ENCODE measurements at places on chromosomes 5 and 9.

- no peak for DNase-seq
Measured at GRCh38 chr9:121692606-121693387, 41.4 kb downstream of the DAB2IP start.

DNA sequence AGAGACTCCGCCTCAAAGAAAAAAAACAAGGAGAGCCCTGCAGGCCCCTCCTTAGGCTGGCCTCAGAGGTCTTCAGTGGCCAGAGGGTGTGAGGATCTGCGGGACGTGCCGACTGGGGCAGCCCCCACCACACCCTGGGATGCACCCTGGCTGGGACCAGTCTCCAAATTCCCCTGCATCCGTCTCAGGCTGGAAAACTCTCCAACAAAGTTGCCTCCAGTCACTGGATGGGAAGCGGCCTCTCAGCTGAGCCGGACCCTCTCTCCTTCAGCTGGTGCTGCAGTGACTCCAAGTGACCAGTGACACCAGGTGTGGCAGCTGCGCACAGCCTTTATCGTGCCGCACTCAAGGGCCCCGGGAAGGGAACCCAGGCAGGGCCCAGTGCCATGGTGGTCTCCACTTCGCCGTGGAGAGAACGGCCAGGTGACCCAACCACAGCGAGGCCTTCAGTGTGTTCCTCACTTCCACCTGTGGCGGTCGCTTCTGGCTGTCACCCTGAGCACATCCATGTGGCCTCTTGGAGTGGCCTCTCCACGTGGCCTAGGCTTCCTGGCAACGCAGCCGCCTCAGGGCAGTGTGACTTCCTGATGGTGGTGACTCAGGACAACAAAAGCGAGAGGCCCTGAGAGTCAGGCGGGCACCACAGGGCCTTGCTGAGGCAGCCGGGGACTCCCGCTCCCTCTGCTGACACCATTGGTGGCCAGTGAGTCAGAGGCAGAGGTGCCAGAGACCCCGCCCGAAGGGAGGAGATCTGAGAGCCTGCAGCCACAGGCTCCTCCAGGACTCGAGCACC, 19.3 kb upstream of the CAMSAP1 start:
- DNase-seq = no peak

- DNase-seq = no peak
Measured at GRCh38 chr9:131539223-131539923, 6.0 kb upstream of the PRRT1B start.

DNA sequence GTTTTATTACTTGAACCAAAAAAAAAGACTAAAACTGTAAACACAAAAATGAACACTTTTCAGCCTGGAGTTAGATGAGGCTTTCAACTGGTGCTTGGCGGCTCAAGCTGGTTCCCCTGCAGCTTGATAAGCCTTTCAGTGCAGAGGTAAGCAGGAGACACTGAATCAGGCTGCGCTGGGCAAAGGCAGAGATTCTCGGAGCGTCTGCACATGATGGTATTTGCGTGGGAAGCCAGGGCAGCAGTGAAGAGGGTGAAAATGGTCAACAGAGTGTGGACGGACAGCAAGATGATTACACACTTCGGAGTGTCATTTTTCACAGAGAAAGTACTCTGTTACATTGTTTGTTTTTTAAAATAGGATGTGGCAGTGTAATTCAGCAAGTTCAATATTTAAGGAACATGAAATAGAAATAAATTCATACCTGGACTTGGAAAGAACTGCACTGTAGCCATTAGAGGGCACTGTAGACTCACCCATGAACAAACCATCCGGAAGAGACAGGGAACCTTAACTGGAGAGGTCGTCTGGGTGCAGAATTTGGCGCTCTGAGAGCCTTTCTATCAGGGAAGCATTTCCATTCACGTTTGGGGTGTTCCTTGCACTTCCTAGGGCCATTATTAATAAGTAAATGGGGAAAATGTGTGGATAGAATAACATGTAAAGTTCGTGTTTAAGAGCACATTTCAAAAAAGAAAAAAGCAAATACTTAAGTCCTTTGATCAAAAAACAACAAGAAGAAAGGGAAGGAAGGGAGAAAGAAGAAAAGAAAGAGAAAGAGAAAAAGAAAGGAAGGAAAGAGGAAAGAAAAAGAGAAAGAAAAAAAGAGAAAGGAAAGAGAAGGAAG, 69.8 kb downstream of the ICE1 start:
- DNase-seq = peak; percentile 19

GRCh38 chr9:114288193-114289091, 34.5 kb upstream of the ORM1 start:
- DNase-seq = no peak

DNA sequence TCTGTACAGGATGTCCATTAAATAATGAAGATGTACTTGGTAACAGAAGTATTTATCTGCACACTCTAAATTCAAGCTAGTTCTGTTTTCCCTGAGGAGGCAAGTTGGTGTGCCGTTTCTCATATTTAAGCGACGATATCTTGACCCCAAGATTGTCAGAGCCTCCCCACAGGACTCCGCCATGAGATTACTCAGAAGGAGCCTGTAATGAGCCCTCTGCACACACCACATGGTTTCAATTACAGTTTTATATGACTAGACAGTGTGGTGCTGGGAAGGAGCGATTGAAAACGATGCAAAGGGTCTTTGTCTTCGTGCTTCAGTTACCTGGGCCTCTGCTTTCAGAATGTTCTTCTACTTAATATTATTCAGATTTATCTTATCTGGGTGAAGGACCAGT, 840.4 kb upstream of the WWC1 start:
- DNase-seq = no peak

GRCh38 chr9:89375191-89375760, 57.0 kb downstream of the SECISBP2 start:
- peak; percentile 42 for DNase-seq

GRCh38 chr9:82679472-82679871, 383.5 kb downstream of the RASEF start:
- no peak for DNase-seq

DNA sequence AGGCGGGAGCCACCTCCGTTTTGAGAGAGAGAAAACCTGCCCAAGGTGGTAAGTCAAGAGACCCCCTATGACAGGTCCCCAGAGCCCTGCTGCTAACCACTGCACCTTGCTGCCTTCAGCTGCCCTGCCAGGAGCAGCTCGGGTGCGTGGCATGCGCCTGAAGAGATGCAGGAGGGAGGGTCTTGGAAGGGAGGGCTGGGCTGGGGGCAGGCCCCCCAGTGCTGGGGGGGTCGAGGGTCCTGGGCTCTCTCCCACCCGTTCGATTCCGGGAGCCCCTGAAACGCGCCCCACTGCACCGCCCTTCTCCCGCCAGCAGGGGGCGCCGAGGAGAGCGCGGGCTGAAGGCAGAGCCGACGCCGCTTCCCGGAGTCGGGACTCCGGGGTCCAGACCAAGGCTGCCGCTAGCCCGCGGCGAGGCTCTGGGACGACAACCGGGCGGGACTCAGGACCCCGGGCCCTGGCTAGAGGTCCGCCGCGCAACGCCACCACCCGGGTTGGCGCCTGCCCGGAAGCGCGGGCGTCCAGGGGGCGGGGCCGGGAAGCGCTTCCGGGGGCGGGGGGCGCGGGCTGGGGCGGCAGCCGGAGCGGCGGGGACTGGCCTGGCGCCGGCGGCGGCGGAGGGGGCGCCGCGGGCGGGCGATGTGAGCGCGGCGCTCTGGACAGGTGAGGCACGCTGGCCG, at the start of gene ZBTB34:
Gene ZBTB34 (plus strand): TSS at position 563 of the 680 bp plus-strand sequence. CDS start 18,761 bp downstream, outside the sequence.
- peak; percentile 57 for DNase-seq

- DNase-seq = no peak
Measured at GRCh38 chr5:147169901-147170300, 64.9 kb upstream of the STK32A start.

DNA sequence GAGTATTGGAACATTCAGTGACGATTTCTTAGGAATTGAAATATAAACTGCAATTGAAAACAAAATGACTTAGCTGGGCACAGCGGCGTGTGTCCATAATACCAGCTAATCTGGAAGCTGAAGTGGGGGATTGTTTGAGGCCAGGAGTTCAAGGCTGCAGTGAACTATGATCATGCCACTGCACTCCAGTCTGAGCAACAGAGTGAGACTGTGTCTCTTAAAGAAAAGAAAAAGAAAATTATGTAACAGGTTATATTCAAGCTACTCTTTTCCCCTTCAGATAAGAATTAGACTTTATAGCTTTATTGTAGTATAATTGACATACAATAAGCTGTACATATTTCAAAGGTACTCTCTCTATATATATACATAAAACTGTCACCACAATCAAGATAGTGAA, 6.4 kb downstream of the SLC26A2 start:
- no peak for DNase-seq

GRCh38 chr9:91803970-91804752, 145.9 kb downstream of the ROR2 start:
- no peak for DNase-seq

DNA sequence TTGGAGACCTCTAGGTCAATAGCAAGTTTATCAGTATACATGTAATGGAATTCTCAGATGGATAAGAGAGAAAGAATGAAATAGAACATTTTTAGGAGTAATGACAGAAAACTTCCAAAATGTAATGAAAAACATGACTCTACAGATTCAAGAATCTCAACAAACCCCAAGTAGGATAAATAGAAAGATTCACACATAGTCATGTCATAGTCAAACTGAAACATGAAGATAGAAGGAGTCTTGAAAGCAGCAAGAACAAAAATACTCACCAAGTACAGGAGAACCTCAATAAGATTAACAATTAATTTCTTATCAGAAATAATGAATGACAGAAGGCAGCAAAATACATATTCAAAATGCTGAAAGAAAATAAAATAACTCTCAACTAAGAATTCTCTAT, 164.5 kb downstream of the SPATA31D1 start:
- no peak for DNase-seq

DNA sequence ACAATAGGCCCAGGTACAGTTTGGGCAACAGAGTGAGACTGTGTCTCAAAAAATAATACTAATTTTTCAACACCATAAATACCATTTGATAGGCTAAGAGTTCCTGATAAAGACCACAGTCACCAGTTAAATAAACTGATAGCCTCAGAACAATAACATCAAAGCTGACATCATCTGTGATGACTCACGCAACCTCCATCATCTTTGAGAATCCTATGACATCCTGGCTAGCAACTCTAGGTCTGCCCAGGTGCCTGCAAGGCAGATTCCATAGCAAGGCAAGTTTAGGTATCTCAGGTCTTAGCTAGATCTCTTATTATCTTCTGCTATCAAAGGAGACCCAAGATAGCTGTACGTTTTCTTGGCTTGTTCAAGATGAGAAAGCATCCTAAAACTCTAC, 30.5 kb upstream of the UBAP2 start:
- no peak for DNase-seq

DNA sequence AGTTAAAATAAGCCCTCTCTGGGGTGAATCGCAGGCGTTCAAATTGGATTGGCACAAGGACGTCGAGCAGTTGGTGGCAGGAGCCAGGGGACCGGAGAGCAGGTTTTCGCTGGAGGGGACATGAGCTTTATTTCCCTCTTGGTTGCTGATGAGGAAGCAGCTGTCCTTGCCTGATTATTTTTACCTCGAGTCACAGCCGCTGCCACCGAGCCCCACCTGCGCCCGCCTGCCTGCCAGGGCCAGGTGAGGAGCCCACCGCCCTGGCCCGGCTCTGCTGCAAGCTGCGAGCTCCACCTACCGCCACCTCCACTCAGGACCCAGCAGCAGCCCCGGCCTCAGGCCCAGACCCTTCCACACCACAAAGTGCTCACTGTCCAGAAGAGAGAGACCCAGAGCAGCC, 9.0 kb upstream of the ADGRD2 start:
- DNase-seq = no peak

DNA sequence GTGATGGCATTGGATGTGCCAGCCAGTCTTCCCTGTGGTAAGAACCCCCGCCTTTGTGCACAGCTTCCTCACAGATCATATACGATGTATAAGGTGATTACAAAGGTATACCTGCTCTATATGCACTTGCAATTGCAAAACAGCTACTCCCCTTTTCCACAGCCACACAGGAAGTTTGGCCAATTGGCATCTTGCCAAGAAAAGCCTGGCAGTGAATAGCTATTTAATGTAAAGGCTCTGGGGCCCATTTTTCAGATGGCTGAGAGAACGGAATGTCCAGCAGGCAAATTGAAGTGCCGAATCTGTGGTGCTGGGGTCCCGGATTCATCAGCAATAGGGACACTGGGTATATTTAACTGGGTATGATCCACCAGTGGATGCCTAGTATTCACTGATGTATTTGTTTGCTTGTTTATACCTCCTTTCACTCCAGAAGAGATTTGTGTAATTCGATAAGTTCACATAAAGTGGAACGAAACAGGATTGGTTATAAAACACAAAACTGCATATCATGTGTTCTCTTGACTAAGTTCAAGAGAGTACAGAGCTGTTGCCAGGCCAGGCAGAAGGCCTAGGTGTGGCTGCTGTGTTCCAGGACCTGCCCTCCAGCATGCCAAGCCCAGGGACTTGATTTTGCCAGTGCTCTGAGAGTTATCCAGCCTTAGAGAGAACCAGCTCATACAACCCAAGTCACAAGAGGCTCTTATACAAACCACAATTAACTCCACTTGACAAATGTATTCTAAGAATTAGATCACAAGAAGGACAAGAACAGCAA, 27.7 kb upstream of the GABRP start:
- peak; percentile 55 for DNase-seq

GRCh38 chr5:102090770-102091169, 205.3 kb downstream of the SLCO4C1 start:
- peak; percentile 80 for DNase-seq

- peak; percentile 79 for DNase-seq
Measured at GRCh38 chr5:151770383-151771258, 1.1 kb upstream of the G3BP1 start.

DNA sequence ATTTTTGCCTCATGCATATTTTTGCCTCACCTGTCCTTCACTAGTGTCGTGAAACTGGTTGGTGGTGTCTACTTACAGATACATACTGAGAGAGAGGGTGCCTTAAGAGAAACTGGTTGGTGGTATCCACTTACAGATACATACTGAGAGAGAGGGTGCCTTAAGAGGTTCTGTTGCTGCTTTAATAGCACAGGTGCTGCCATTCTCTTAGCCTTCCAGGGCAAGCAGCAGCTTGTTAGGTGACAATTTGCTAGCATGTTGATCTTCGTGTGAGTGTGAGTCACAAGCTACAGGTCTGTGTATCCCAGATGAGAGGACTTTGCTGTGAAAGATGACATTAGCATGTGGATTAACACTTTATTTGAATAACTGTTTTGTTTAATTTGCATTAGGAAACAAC, 1.4 kb downstream of the PTTG1 start:
- peak; percentile 38 for DNase-seq
